ENCODE measurements at places on chromosomes 11 and 22.

- no peaks in the 10 kb centered on the region for H3K36me3 ChIP-seq
- H3K4me1 ChIP-seq = no peaks in the 10 kb centered on the region
- no peak overlapping the region for H3K4me3 ChIP-seq
- no peak for DNase-seq
Measured at GRCh38 chr22:11042116-11042515, 4485.9 kb upstream of the OR11H1 start.

GRCh38 chr11:32821917-32822560 lies 7.7 kb upstream of the PRRG4 start:
- H3K36me3 ChIP-seq = no peaks in the 10 kb centered on the region
- H3K27me3 ChIP-seq = no peaks in the 10 kb centered on the region
- no peak for DNase-seq
- H3K4me1 ChIP-seq = no peaks in the 10 kb centered on the region
- H3K27ac ChIP-seq = no peak overlapping the region

- no peak overlapping the region for H3K27ac ChIP-seq
- H3K27me3 ChIP-seq = no peaks in the 10 kb centered on the region
- peaks cover 78% of the 10 kb centered on the region for H3K4me1 ChIP-seq
- no peak for DNase-seq
- H3K36me3 ChIP-seq = peaks cover 23% of the 10 kb centered on the region
Measured at GRCh38 chr22:38867471-38868285, 4.3 kb downstream of the CBX6 start.

DNA sequence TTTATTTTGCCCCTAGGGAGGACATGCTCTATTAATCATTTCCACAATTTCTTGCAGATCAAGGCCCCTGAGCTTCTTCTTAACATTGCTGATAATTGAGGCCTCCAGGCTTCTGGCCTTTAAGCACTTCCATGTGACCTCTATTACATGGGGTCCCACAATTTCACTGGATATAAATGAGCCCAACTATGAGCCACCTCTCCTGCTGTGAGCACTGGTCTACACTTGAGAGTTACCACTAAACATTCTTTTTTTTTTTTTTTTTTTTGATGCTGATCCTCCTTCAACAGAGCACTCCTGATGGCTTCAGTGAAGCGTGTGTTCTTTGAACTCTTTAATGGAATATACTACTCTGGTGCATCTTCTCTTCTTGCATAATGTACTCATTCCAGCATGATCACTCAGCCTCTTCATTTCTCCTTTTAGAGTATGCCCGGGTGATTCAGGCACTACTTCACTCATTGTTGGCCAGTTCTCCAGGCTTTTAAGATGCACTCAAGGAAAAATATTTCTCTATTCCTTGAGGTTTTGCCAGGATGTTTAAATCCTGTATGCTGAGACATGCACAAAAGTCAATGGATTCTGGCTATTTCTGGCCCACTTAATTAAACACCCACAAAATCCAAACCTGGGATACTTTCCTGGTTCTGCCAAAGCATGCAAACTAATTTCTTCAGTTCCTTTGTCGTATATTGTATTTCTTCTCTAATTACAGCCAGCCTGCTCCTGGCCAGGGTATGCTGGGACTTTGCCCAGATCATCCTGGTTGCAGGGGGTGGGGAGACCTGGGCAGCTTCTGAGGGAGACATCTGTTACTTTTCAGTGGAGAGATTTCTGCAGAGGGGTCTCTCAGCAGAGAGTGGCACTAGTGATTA lies 257.8 kb upstream of the LUZP2 start:
- DNase-seq = no peak
- no peak overlapping the region for H3K4me3 ChIP-seq
- no peaks in the 10 kb centered on the region for H3K4me1 ChIP-seq
- no peaks in the 10 kb centered on the region for H3K36me3 ChIP-seq
- no peak overlapping the region for H3K27ac ChIP-seq

- H3K4me1 ChIP-seq = peaks cover 5% of the 10 kb centered on the region
- no peaks in the 10 kb centered on the region for H3K36me3 ChIP-seq
- no peak overlapping the region for H3K4me3 ChIP-seq
- H3K27ac ChIP-seq = no peak overlapping the region
- no peaks in the 10 kb centered on the region for H3K27me3 ChIP-seq
- no peak for DNase-seq
Measured at GRCh38 chr22:29062286-29062821, 723 bp upstream of the C22orf31 start.

DNA sequence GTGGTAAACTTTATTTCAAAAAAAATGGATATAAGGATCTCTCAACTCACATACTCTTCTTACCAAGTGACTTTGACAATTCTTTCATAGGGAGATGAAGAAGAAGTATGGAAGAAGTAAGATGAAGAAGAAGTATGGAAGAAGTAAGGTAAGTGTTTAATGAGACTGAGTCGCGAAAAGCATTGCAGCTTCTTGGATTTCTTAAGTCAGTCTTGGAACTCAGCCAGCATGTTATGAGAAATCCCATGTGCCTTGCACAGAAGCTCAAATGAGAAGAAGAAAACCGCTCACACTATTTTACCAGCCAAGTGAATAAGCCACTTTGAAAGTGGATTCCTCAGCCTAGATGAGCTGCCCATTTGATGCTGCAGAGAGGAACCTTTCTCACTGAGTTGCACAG lies 332.0 kb upstream of the CCDC179 start:
- H3K27ac ChIP-seq = no peak overlapping the region
- H3K4me1 ChIP-seq = no peaks in the 10 kb centered on the region
- no peak for DNase-seq
- H3K27me3 ChIP-seq = no peaks in the 10 kb centered on the region
- no peak overlapping the region for H3K4me3 ChIP-seq

DNA sequence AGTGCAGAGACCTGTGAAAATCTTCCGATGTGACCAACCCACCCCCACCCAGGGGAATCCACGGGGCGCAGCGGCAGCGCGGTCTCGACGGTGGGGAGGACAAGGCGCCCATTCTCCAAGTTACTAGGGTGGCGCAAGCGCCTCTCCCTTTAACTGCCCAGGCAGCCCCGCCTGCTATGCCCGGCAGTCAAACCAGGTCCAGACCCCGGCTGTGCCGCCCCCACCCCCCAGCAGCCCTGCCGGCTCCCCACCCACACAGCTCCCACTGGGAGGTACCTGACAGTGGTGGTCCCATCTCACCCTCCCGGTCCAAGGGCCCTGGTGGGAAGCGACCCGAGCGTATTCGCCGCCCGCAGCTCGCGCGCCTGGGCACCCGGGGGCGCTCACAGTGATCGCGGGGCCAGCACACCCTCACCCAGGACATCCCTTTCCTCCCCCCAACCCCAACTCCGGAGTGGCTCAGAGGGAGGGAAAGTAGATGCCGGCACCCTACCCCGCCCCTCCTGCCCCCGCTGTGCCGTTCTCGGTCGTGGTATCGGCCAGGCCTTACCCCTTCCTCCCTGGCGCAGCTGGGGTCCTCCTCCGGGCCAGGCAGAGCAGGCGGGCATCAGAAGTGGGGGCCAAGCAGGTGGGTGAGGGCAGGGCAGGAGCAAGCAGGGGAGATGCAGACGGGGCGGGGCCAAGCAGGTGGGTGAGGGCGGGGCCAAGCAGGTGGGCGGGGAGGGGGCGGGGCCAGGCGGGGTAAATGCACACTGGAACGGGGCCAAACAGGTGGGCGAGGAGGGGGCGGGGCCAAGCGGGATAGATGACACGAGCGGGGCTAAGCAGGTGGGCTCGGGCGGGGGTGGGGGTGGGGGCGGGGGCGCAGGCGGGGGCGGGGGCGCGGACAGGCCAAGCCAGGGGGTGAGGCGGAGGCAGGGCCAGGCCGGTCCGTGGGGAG lies at the start of gene TRPM5:
TSS of gene TRPM5 (minus strand) at position 634 of the 940 bp plus-strand sequence. CDS start 21,478 bp downstream, outside the sequence.
- H3K4me3 ChIP-seq = peak within 1 kb of the TSS; percentile 29
- peaks cover 17% of the 10 kb centered on the region for H3K4me1 ChIP-seq
- peaks cover 8% of the 10 kb centered on the region for H3K27me3 ChIP-seq
- no peaks in the 10 kb centered on the region for H3K36me3 ChIP-seq
- no peak within 1 kb of the TSS for H3K27ac ChIP-seq

- H3K27ac ChIP-seq = no peak overlapping the region
- H3K4me1 ChIP-seq = peaks cover 52% of the 10 kb centered on the region
- DNase-seq = no peak
- H3K36me3 ChIP-seq = peaks cover 25% of the 10 kb centered on the region
Measured at GRCh38 chr22:26479043-26479791, 4.4 kb downstream of the HPS4 start.

DNA sequence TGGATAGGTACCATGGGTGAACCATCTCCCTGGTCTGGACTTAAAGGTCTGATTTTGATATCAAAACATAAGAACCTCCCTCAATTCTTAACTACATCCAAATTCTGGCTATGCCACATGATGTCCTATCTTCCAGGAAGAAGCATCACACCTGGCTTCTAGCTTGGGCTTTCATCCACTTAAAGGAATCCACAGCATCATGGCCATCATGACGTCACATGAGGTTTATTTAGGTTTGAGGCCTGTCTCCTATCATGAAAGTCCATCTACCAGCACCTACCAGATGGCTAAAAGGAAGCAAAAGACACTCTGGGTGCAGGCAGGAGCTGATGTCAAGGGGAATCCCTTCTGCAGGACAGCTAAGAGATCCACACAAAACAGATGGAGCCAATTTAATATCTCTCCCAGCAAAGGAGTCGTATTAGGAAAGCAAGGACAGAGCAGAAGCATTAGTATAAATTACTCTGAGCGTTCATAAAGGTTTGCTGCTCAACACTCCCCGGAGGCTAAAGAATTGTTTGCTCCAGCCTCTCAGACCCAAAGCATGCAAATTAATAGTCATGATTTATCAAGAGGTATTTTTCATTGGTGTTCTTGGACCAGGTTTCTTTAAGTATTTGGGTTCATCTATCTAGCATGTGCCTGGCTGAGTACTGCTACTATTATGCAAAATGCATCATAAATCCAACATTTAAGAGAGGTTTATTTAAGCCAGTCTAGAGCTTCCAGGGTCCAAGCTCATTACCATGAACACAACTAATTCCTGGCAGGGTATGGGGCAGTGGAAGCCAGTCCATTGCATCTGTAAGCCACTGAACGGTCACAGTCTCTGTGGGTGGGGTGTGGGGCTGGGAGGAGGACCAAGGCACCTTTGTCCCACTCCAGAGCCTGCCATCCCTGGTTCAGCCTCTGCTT lies 47.2 kb downstream of the GALNT18 start:
- H3K27ac ChIP-seq = no peak overlapping the region
- H3K36me3 ChIP-seq = no peaks in the 10 kb centered on the region
- no peak overlapping the region for H3K4me3 ChIP-seq
- peaks cover 9% of the 10 kb centered on the region for H3K4me1 ChIP-seq

GRCh38 chr11:6402561-6402981 lies 12.3 kb downstream of the SMPD1 start:
- no peaks in the 10 kb centered on the region for H3K27me3 ChIP-seq
- H3K4me3 ChIP-seq = no peak overlapping the region
- H3K4me1 ChIP-seq = peaks cover 18% of the 10 kb centered on the region
- H3K27ac ChIP-seq = no peak overlapping the region
- H3K36me3 ChIP-seq = no peaks in the 10 kb centered on the region
- DNase-seq = no peak

GRCh38 chr11:66562907-66563583 lies 5.4 kb downstream of the CTSF start:
- no peak for DNase-seq
- H3K27me3 ChIP-seq = no peaks in the 10 kb centered on the region
- no peaks in the 10 kb centered on the region for H3K36me3 ChIP-seq
- H3K4me3 ChIP-seq = no peak overlapping the region
- H3K4me1 ChIP-seq = peaks cover 23% of the 10 kb centered on the region
- H3K27ac ChIP-seq = no peak overlapping the region
